NCI-H187 treated with DMSO at 0.1 percent for 48 hours (cell line): ENCODE measurements at places on chromosomes 7 and 10.

DNA sequence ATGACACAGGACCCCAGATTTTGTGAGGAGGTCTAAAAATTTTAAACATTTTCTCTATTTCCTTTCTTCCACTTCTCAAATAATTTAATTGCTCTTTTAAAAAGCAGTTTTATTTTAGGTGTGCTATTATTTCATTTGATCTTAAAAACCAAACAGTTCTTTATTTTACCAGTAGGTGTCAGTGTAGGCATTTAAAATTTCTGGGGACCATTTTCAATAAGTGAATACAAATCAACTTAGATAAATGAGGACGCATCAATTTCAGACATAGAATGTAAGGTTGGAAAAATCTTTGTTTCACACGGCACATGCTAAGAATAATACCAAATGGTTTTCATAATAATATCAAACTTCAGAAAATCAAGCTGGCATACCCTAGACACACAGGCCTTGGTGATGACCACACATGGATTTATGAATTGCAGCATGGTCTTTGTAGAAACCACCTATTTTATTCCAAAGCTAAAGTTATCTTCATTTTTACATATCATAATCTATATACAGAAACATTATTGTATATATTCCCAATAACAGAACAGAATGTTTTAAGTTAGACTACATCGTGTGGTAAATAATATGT, 127.6 kb upstream of the SLC26A5 start:
- no peak for DNase-seq

- DNase-seq = no peak
These were observed 40.1 kb upstream of the ADGRA1 start for GRCh38 chr10:133047526-133048123.

DNA sequence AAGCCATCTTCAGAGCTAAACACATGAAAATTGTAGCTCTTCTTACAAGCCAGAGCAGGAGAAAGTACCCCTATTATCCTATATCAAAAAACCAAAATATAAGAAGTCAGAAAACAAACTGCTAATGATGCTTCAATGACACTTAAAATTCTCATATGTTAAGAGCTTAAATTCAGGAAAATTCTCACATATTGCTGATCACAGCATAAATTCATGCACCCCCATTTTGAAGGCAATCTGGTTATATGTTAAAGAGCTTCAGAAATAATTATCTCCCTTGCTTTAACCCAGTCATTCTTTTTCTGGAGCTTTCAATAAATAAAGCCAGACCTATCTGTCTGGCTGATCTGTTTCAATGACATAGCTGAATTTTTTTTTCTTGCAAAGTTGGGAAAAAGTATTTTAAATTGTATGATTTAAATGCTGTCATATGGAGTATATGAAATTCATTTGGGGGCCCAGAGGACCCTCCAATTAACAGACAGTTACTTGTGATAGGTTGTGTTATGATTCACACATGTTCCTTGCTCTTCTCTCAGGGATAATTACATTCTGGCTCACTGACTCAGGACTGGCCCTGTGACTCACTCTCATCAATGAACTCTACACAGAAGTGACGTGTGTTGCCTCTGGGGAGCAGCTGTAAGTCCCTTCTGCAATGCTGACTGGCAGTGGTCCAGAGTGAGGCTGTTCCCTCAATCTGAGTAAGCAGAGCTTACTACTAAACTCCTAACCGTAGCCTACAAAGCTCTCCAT, 85.2 kb downstream of the HGF start:
- DNase-seq = peak; percentile 20

GRCh38 chr7:69932034-69932628, 333.9 kb downstream of the AUTS2 start:
- no peak for DNase-seq

DNA sequence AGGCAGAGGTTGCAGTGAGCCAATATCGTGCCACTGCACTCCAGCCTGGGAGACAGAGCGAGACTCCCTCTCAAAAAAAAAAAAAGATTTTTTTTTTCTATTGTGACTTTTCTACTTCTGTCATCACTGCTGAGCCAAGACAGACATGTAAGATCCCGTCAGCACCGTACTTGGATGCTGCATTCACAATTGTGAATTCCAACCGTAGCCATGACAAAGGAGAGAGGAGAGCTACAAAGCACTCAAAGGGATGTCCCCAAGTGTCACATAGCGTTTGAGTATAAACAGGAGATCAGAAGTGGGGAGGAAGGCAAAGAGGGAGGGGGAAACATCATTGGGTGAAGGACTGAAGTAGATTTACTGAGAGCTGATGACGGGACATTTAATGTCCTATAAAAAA, 144.2 kb downstream of the PRPF18 start:
- no peak for DNase-seq

- DNase-seq = no peak
These were observed 77.5 kb downstream of the HGF start for GRCh38 chr7:81692146-81692905.

- no peak for DNase-seq
These were observed 43.0 kb downstream of the LEP start for GRCh38 chr7:128284102-128284501.

DNA sequence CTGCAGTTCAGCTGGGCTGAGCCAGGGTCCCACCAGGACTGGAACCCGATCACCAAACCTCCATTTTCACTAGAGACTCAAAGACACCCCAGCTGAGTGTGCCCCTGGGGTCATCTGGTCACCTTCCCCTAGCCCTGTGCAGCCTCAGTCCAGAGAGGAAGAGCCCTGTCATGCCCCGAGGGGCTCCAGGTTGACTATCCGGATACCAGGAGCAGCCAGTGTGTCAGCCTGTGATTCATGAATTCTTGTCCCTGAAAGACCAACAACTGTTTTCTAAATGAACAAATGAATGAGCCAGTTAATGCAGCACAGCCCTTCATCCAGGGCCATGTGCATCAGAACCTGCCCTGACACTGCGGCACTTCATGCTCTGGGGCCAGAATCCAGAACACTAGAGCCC, 201.9 kb upstream of the TCERG1L start:
- no peak for DNase-seq

DNA sequence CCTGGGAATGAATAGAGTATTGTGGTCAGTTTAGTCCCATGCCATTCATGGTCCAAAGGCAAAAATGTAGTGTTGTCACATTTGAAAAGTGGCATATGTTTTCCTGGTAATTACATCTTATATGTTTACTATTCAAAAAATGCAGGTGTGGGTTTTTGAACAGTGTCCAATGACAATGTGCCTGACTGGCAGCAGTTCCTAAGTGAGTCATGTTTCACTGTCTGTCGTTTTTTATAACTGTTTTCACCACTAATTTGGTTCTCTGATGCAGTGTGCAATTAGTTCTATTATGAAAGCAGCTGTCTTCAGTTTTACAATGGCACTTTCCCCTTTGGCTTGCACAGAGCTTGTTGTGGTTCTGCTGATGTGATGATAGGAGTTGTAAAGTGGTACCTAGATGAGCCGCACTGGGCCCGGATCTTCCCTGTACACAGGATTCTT, 162.3 kb downstream of the SEM1 start:
- peak; percentile 61 for DNase-seq

DNA sequence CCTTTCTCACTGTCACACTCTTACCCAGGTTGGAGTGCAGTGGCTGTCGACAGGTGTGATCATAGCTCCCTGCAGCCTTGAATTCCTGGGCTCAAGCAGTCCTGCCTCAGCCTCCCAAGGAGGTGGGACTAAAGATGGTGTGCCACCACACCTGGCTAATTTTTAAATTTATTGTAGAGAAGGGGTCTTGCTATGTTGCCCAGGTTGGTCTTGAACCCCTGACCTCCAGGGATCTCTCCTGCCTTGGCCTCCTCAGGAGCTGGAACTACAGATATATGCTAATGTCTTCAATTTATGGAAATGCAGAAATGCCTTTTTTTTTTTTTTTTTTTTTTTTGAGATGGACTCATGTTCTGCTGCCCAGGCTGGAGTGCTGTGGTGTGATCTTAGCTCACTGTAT, 42.7 kb downstream of the DNAJB6 start:
- DNase-seq = no peak

GRCh38 chr10:35387768-35388167, 51.5 kb downstream of the CCNY start:
- DNase-seq = no peak

DNA sequence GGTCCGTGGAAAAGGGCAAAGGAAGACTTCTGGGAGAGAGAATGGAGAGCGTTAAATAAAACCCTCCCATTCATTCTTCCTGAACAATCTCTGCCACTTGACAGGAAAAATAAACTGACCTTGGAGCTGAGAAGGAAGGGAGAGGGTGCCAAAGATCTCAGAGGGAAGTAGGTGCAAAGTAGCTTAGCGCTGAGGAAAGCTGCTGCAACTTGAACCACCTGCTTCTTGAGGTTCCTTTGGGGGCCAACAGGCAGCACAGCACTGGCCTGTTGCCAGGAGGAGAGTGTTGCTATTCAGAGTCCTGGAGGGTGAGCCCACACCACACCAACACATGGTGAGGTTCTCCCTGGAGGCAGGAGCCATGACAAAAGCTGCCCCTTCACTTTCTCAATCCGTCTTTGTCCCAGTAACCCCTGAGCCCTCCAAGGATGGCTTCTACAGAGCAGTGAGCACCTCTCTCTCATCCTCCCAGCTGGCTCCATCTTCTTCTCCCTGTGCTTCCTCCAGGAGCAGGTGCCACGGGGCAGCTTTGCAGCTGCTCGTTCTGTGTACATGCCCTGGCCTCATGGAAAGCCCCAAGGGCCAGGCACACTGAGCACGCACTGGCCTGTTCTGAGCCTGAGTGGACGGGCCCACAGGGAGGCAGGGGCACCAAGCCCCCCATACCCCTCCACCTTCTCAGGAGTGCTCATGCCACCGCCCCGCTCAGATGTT, 101.3 kb downstream of the STRA8 start:
- no peak for DNase-seq

DNA sequence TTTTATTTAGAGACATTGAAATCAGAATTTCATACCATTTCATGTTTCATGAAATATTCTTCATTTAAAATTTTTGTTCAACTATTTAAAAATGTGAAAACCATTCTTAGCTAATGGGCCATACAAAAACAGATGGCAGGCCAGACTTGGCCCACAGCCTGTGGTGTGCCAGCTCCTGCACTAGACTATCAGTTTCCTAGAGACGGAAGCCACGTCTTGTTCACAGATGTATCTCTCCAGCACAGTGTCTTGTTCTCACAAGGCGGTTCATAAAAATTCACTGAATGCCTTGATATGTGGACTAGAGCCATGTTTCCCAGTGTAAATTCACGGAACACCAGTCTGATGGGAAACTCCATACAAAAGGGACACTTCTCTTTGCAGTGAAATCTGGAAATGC, 216.0 kb downstream of the KCNMA1 start:
- DNase-seq = no peak

- DNase-seq = no peak
These were observed 28.9 kb upstream of the ASAH2 start for GRCh38 chr10:50280049-50280841.

- DNase-seq = no peak
These were observed 196.9 kb upstream of the CDCA7L start for GRCh38 chr7:22142572-22142971.

DNA sequence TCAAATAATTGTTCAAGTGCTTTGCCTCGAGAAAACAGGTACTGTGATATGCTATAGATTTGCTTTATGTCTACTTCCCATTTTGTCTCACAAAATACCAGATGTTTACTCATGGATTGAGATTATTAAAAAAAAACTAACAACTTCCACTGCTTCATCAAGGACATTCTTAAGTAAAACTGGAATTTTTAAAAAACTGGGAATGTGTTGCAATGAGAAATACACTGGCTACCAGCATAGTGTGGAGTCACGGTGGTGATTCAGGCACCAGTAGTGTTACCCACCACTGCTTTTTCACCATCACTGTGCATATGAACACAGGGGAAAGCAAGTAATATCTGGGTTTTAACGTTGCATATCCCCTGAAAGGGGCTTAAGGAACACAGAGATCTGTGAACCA, 21.2 kb downstream of the FIGNL1 start:
- no peak for DNase-seq

DNA sequence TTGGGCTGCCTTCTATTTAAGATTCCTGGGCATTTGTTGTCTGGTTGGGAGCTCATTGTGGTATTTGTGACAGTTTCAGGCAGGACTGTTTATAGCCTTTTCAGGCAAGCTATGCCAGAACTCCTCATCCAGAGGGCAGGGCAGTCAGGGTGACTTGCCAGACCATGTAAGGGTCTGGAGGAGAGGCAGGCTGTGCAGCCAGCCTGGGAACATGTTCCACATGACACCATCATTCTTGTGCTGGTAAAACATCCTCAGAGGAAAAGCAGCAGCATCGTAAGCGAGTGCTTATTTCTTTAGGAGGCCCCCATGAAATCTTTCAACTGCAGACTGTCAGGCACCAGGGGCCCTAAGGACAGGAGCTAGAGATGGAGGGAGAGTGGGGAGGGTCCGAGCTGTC, 44.0 kb upstream of the SORBS1 start:
- DNase-seq = no peak

DNA sequence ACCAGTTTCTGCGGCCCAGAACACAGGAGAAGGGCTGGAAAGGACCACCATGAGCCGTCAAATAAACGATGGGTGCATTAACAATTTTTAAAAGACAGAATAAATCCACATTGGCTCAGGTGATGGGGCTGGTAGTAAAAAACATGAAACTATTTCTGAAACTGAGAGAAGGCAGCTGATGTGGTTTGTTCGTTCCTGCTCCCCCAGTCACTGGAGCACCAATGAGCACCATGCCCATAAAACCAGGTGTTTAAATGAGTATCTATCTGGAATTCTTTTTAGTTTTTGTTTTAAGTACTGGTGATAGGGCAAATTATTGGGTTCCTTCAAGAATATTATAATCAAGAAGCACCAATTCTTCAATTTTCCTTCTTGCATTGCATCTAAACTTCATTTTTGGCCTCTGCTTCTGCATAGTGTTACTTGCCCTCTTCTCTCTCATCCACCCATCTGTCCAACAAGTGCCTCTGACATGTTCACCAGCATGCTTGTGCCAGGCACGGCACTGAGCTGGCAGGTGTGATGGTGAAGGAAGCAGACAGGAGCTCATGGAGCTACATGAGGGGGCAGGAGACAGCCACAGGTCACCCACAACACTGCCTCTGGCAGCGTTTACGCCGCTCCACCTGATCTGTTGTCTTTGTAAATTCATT, 65.5 kb downstream of the LARP4B start:
- DNase-seq = no peak

GRCh38 chr10:69360485-69361302, 56.0 kb downstream of the TACR2 start:
- no peak for DNase-seq

DNA sequence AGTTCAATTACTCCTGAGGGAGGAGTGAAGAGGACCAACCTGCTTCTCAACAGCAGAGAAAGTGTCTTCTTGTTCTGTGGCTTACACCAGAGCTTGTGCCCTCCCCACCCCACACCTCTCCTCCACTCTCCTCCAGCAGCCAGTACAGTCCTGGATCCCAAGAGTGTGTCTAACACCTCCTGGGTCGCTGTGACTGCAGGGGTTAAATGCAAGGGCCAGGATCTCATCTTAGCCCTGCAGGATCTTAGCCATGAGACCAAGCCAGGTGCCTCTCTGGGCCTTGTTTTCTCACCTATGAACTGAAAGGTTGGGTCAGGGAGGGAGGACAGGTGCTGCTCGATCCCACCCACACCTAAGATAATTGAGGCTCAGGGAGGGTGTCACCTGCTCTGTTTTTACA, 34.5 kb upstream of the MSRB2 start:
- no peak for DNase-seq
